ENCODE measurements at places on chromosomes 1 and 21. TPM values are rescaled to one million over a fixed set of nuclear protein-coding genes. Genes with fewer than 3 reads are reported as not detected.

- no peak overlapping the region for H3K4me3 ChIP-seq
- DNase-seq, result no peak
- peaks cover 6% of the 10 kb centered on the region for H3K27me3 ChIP-seq
- H3K27ac ChIP-seq, result no peak overlapping the region
Observed at GRCh38 chr1:245041058-245041698, 113.6 kb upstream of the KIF26B start.

- H3K4me1 ChIP-seq, result no peaks in the 10 kb centered on the region
- H3K27ac ChIP-seq, result no peak overlapping the region
- DNase-seq, result no peak
- no peaks in the 10 kb centered on the region for H3K27me3 ChIP-seq
- H3K4me3 ChIP-seq, result no peak overlapping the region
- H3K36me3 ChIP-seq, result peaks cover 82% of the 10 kb centered on the region
Observed at GRCh38 chr1:153936011-153936802, 10.3 kb downstream of the DENND4B start.

DNA sequence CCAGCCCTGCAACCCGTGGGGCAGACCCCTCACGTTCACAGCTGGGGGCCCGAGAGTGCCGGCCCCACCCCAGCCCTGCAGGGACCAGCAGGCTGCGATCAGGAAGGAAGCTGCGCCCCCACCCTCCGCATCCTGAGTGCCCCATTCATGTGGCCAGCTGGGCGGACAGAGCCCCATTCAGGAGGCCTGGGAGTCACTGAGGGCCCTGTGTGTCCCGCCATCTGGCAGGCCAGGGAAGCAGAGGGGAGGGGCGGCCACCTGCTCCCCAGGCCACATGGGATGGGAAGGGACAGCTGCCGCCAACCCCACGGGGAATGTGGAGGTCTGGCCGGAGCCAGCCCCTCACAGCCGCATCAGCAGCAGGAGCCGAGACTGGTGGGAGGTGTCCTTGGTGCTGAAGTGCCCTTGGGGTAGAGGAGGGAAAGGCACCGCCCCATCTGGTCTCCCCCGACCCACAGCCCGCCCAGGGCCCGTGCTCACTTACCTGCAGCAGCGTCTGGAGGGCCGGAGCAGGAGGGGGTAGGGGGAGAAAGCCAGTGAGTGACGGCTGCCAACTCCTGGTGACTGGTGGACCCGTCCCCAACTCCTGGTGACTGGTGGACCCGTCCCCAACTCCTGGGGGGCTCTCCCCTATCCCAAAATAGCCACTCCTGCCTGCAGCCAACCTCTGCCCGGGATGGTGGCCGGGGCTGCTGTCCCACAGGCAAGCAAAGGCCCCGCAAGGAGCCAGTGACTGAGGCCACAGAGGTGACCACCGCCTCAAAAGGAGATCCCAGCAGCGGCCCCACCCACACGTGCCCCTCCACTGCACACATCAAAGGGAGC lies 8.7 kb downstream of the ACAP3 start:
- no peaks in the 10 kb centered on the region for H3K4me1 ChIP-seq
- H3K27me3 ChIP-seq, result no peaks in the 10 kb centered on the region
- H3K36me3 ChIP-seq, result peaks cover 1% of the 10 kb centered on the region

DNA sequence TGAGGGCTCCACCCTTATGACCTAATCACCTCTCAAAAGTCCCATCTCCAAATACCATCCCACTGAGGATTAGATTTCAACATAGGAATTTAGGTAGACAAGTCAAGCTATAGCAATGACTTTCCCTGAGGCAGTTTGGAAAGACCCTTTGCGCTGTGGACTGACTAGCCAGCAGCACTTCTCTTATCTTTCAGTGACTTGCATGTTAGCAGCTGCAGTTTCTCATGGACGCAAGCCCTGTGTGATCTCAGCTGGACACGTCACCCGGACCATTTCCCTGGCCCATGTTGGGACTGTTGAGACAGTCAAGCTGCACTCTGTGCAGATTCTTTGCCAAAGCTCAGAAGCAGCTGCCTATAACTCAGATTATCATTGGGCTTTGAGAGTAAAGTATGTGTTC lies 408.1 kb upstream of the USP24 start:
- H3K27ac ChIP-seq, result no peak overlapping the region
- no peaks in the 10 kb centered on the region for H3K27me3 ChIP-seq
- H3K36me3 ChIP-seq, result no peaks in the 10 kb centered on the region
- H3K4me1 ChIP-seq, result no peaks in the 10 kb centered on the region

GRCh38 chr1:31501505-31501904 lies 74.8 kb upstream of the TINAGL1 start:
- H3K4me1 ChIP-seq, result peaks cover 14% of the 10 kb centered on the region
- peaks cover 12% of the 10 kb centered on the region for H3K27me3 ChIP-seq
- no peaks in the 10 kb centered on the region for H3K36me3 ChIP-seq
- no peak for DNase-seq
- H3K27ac ChIP-seq, result no peak overlapping the region
- H3K4me3 ChIP-seq, result no peak overlapping the region

GRCh38 chr1:165257969-165258459 lies 98.5 kb downstream of the LMX1A start:
- DNase-seq, result peak; percentile 61
- no peak overlapping the region for H3K4me3 ChIP-seq
- H3K4me1 ChIP-seq, result no peaks in the 10 kb centered on the region
- no peaks in the 10 kb centered on the region for H3K36me3 ChIP-seq
- H3K27me3 ChIP-seq, result no peaks in the 10 kb centered on the region

DNA sequence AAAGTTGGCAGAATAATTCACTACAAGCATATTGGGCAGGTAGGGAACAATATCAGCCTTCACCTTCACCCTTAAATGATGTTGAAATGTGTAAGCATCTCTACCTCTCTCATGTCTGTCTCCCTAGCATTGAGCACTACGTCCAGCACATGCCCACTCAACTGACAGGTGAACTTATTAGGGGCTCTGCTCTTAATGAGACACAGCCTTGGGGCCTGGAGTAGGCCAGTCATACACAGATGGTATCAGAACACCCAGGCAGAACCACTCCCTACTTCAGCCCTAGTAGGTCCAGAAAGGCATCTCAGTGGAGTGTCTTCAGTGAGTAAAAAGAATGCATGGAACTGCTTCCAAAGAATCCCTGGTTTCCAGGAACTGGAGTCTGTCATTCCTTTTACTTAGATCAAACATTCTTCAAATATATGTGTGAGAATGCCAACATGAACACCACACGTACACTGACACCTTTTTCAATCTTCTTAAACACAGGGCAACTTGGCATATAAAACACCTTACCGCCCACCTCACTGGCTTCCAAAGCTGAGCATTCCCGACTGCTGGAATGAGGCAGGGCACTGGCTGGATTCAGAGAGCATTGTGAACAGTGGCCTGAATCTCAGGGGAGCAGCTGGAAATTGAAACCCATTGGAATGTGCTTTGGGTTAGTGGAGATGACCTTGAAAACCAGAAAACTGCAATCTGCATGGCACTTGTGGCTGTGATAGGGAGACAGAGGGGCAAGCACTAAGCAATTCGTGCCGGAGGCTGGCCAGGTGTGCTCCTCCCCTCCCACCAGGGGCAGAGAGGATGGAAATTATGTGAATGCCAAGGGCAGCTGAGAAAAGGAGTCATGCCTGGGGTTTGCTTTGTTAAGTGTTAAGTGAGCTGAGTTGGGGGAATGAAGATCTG lies 24.2 kb upstream of the HSD3B1 start:
- H3K27ac ChIP-seq, result no peak overlapping the region
- peaks cover 3% of the 10 kb centered on the region for H3K27me3 ChIP-seq
- H3K4me1 ChIP-seq, result no peaks in the 10 kb centered on the region
- no peaks in the 10 kb centered on the region for H3K36me3 ChIP-seq

DNA sequence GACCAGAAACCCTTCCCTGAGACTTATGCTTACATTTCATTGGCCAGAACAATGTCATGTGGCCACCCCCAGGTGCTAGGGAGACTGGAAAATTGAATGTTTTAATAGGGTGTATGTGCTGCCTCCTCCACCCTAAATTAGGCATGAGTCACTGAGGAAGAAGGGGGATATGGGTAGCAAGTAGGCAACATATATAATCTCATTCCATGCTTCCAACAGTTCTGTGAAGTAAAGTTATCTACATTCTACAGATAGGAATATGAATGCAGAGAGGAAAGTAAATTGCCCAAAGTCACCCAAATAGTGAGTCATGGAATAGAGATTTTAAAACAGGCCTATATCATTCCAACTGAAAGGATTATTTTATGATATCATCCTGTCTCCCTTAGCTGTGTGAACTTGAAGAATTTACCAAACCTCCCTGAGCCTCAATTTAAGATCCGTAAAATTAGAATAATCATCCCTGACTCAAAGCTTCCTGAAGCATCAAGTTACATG lies 168.6 kb upstream of the FGGY start:
- DNase-seq, result no peak
- peaks cover 19% of the 10 kb centered on the region for H3K4me1 ChIP-seq
- peaks cover 12% of the 10 kb centered on the region for H3K27me3 ChIP-seq
- H3K27ac ChIP-seq, result no peak overlapping the region
- H3K4me3 ChIP-seq, result no peak overlapping the region

DNA sequence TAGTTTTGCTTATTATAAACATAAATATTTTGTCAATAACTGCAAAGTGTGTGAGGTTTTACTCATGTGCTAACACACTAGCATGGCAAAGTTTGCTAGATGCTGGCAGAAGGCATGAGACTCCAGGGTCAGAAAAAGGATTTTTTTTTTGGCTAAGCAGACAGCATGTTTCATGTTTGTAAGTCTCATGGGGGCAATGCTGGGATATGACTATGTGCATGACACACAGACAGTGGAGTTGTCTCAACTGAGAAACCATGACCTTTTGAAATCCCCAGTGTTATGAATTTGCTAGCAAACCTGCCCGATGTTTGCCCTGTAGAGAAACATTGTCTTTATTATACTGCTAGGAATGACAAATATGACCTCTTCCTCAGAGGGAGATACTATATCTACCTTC lies 448.2 kb downstream of the BRINP3 start:
- no peaks in the 10 kb centered on the region for H3K27me3 ChIP-seq
- H3K4me1 ChIP-seq, result no peaks in the 10 kb centered on the region
- no peak overlapping the region for H3K27ac ChIP-seq
- no peaks in the 10 kb centered on the region for H3K36me3 ChIP-seq
- no peak overlapping the region for H3K4me3 ChIP-seq
- no peak for DNase-seq

- H3K27ac ChIP-seq, result no peak overlapping the region
- H3K36me3 ChIP-seq, result peaks cover 2% of the 10 kb centered on the region
- H3K27me3 ChIP-seq, result no peaks in the 10 kb centered on the region
- no peak for DNase-seq
- no peak overlapping the region for H3K4me3 ChIP-seq
Observed at GRCh38 chr1:101167891-101168290, 68.9 kb upstream of the S1PR1 start.

Gene FMO5
- 0.31 TPM for total RNA-seq

Gene BNIPL
- total RNA-seq, result 1.8 TPM

Gene NCSTN
- total RNA-seq, result 59.7 TPM

Gene AK5
- 0.73 TPM for total RNA-seq

Gene SFPQ
- total RNA-seq, result 360 TPM

Gene AVPR1B
- total RNA-seq, result not detected

All from activated CD8-positive, alpha-beta T cell treated with anti-CD3 and anti-CD28 coated beads, Interleukin-2, amount 10 ng/mL, durations not matched to agents 7 days and 5 days (primary cell).